ENCODE measurements at places on chromosomes 3 and 15.

DNA sequence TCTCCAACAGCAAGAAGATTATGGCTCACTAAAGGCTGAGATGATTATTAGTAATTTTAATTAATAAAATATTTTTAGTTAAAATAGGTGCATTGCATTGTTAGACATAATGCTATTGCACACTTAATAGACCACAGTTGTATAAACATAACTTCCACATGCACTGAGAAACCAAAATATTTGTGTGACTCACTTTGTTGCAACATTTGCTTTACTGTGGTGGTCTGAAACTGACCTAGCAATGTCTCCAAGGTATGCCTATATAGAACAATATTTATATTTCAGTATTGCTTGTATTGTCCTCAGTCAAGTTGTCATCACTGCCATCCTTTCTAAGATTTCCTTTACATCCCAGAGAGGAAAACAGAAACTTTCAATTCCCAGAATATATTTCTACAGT is 1215.2 kb downstream of the SI start:
- no peak for DNase-seq

GRCh38 chr3:102536456-102536855 is 101.6 kb downstream of the ZPLD1 start:
- DNase-seq, result peak; percentile 46

- DNase-seq, result no peak
These were observed 15.5 kb upstream of the CTSH start for GRCh38 chr15:78960308-78960707.

- DNase-seq, result no peak
These were observed 111.8 kb upstream of the C15orf61 start for GRCh38 chr15:67409175-67409574.

GRCh38 chr15:58666957-58667356 is 82.5 kb downstream of the ADAM10 start:
- peak; percentile 35 for DNase-seq

- peak; percentile 73 for DNase-seq
These were observed 412 bp upstream of the CTXN2 start for GRCh38 chr15:48190932-48191573.

GRCh38 chr15:36449662-36450145 is 129.7 kb upstream of the CDIN1 start:
- no peak for DNase-seq

- DNase-seq, result no peak
These were observed 71.7 kb downstream of the TTBK2 start for GRCh38 chr15:42848846-42849245.

- DNase-seq, result peak; percentile 23
These were observed 1076.1 kb downstream of the AGBL1 start for GRCh38 chr15:87155771-87156170.

GRCh38 chr15:40815042-40815698 is 7.9 kb upstream of the DNAJC17 start:
- DNase-seq, result peak; percentile 23

GRCh38 chr15:76057332-76058000 is 2.3 kb upstream of the TMEM266 start:
- DNase-seq, result peak; percentile 46

DNA sequence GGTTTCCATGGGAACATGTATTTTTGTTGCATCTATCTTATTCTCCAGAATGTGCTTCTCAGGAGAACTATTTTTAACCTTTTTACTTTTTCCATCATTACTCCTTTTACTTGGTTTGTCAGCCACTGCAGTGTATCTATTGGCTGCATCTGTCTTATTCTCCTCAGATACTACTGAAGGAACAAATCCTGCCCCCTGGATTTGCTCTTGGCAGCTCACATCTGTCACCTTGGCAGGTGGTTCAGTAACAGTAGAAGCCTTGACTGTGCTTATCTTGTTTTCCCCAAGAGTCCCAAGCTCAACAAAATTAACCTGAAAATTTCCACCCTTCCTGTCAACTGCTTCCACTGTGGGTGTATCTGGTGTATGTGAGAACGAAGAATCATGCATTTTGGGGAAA is 106.0 kb downstream of the MAP4 start:
- DNase-seq, result no peak

DNA sequence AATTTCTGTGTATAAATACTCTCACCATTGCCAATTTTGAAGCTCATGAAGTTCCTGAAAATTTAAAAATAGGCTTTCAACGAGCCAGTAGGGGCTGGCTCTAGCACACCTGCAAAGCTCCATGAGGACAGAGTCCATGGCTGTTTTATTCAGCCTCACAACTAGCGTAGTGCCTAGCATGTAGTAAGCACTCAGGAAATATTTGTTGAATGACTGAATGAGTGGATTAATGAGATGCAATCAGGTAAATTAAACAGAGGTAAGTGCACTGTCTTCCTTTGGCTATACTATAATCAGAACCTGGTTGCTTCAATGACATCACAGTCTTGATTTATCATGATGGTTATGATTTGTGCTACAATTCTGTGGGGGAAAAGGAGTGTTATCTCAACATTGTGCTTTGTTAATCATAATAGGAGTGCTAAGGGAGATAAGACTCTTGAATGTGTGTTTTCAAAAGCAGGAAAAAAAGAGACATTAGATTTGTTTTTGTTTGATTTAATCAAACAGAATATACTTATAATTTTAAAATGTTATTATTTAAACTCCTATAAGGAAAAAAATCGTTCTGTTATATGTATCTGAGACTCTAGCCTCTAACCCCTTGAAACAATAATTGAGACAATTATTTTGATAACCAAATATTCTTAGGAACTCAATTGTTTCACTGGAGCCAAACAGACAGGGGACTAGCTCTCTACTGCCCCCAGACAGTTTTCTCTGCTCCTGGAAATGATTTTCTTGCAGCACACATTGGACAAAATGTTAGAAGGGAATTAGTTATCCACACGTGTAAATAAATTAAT is 171.7 kb upstream of the ATP11B start:
- DNase-seq, result no peak

DNA sequence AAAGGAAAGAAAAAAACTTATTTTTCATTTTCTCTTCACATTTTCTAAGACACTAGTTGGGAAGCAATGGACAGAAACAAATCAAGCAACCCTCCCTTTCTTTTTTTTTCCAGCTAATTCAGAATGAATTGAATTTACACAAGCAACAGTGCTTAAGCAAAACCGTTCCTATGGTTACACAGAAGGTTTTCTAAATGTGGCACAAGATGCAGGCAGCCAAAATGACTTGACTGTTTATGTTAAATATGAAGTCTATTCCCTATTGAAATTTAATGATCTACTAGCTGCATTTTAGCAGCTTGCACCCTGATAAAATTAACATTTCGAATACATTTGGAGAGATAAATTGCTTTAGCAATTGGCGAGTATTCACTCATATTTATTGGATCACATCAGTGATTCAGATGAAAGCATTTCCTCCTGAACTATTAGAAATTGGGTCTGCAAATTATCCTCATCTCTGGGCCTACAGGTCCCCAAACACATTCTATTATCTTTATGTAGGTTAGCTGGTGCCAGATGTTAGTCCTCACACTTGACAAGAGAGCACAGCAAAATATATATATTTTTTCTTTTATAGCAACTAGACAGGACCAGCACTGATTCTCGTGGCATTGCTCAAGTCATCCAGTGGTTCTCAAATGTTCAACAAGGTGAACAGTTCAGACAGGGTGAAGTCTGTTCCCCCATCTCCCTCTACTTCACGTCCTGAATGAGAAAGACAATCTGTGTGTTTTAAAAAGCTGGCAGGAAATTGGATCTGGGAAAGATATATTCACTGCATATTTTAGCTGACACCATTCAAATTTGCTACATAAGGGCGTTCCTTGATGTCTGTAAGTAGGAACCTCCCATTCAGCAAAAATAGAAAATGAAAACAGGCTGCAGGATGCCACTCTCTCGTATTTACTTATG is 463.6 kb upstream of the KCNMB2 start:
- no peak for DNase-seq

GRCh38 chr3:150725548-150725947 is 21.8 kb upstream of the ERICH6 start:
- no peak for DNase-seq

GRCh38 chr3:10350324-10350985 is 29.5 kb upstream of the SEC13 start:
- DNase-seq, result peak; percentile 22

DNA sequence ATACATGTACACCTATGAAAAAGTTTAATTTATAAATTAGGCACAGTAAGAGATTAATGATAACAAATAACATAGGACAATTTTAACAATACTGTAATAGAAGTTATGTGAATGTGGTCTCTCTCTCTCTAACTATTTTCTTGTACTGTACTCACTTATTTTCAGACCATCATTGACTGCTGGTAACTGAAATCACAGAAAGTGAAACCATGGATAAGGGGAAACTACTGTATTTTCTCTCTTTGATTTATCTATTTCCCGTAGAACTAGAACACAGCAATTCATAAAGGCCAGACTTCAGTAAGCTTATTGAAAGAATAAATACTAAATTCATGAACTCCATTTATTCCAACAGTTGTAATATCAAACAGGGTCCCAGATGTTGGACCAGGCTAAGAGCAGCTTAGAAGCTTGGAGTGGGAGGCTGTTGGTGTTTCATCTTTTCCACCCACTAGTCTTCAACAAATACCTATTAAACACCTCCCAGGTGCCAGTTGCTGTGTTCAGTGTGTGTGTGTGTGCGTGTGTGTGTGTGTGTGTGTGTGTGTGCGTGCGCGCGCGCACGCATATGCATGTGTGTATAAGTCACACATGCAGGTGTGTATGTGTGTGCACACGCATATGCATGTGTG is 235.4 kb downstream of the FOXP1 start:
- no peak for DNase-seq

- no peak for DNase-seq
These were observed 132.6 kb upstream of the TNIK start for GRCh38 chr3:171592786-171593185.

GRCh38 chr3:64916937-64917336 is 229.1 kb upstream of the ADAMTS9 start:
- no peak for DNase-seq

- DNase-seq, result no peak
These were observed 53.1 kb downstream of the GRIP2 start for GRCh38 chr3:14487086-14487485.

GRCh38 chr15:87743562-87743961 is 513.0 kb downstream of the NTRK3 start:
- peak; percentile 56 for DNase-seq

DNA sequence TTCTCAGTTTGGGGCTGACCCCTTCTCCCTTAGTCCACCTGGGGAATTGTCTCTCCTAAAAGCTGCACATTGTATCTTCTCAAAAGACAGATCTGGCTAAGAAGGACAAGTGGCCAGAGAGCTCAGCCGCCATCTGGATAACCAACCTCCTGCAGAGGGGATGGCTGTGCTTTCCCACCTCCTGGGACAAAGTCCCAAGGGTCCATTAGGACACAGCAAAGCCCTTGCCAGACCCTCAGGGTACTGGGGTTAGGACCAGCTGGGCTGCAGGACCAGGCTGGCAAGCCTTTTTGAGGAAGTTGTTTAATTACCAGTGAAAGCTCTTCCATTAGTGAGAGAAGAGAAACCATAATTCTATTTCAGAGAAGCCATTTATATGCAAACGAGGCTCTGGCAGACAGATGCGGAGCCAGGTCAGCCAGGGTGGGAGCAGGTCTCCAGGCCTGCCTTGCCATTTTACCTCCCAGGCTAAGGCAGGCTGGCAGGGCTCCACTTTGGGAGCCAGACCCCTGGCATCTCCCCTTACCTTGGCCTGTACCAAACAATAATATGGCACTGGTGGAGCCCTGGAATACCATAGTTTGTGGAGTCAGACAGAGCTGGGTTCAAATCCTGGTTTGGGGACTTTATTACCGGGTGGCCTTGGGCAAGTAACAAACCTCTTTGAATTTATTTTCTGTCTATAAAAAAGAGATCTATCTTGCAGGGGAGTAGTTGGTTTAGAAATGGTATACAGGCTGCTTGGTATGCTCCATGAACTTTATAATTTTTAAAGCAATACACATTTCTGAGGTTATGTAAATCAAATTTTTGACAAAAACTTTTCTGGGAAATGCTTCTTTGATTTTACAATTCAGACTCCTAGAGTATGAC is 17.9 kb downstream of the SHF start:
- DNase-seq, result no peak

- no peak for DNase-seq
These were observed 2.8 kb upstream of the CCR3 start for GRCh38 chr3:46239301-46239938.

DNA sequence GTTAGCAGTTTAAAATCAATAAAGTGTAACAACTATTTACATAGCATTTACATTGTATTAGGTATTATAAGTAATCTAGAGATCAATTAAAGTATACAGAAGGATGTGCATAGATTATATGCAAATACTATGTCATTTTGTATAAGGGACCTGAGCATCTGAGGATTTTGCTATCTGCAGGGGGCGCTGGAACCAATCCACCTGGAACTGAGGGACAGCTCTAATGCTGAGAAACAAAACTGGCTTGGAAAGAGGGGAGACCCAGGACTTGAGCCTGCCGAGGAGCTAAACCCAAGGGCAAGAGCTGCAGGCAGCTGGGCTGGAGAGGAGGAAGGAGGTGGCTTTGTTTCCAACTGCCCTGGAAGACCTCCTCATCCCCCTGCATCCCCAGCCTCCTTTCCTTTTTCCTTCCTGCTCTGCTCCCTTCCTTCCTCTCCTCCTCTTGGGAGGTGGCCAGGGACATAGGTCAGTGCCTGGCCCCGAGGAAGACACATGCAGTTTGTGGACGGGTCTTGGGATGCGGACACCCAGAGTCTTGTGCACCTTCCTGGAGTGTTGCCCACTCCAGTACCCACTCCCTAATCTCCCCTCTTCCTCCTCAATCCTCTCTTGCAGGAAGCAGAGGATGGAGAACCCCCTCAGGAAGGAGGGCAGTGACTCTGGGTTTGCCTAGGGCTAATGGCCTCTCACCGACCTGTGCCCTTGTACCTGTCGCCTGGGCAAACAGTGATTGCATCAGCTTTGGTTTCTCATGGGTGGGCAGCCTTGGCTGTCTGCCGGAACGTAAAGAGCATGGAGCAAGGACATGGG is 825 bp upstream of the RTP3 start:
- DNase-seq, result peak; percentile 32

DNA sequence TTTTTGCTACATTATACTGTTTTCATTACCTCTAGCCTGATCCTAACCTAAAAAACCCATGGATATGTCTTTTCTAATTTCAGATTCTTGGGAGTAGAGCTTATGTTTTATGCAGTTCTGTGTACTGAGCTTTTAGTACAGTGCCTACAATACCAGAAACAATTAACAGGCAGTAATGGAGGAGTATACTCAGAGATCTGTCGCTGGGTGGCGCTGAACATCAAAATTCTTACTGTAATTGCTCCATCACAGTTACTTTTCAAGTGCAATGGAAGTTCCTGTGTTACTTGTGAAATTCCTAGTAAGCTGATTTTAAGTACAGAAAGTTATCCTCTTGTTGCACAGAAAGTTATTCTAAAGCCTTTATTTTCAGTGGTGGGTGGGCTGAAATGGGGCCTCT is 66.9 kb downstream of the RNF13 start:
- peak; percentile 71 for DNase-seq
